ENCODE measurements at places on chromosomes 7 and 10.

DNA sequence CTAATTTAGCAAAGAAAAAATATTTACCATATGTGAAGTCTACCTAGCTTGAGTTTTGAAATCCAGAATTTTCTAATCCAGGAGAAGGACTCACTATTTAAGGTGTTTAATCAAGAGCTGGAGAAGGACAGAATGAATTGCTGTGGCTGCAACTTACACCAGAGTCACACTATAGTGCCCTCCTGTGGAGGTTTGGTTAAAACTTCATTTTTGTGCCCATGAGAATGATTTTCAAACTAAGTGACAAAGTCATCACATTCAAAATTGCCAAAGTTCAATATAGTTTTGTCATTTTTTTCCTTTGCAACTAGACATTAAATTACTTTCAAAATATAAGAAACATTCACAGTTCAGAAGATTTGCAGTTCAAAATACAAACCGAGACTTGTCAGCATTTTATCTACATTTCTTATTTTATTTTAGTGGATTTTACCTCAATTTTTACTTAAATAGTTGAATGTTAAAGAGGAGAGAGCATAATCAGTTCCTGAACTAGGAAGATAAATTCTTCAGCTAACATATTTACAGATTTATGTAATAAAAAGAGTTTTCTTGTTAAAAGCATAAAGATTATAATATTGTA is 70.7 kb downstream of the CABCOCO1 start:
- DNase-seq: no peak

DNA sequence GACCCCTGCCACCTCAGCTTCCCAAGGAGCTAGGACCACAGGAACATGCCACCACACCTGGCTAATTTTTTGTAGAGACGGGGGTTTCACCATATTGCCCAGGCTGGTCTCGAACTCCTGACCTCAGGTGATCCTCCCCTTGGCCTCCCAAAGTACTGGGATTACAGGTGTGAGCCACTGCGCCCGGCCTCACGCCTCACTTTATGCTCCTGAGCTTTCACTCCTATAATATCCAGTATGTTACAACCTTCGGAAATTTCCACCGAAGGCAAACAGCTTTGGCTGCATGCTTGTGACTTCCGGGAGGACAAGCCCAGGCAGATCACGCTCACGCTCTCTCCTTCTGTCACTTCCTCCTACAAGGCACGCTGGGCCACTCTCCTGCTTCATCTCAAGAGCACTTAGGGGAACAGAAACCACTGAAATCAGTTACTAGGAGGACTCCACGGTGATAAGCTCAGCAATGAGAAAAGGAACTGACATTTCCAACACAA is 4.4 kb upstream of the MAD1L1 start:
- DNase-seq: no peak

DNA sequence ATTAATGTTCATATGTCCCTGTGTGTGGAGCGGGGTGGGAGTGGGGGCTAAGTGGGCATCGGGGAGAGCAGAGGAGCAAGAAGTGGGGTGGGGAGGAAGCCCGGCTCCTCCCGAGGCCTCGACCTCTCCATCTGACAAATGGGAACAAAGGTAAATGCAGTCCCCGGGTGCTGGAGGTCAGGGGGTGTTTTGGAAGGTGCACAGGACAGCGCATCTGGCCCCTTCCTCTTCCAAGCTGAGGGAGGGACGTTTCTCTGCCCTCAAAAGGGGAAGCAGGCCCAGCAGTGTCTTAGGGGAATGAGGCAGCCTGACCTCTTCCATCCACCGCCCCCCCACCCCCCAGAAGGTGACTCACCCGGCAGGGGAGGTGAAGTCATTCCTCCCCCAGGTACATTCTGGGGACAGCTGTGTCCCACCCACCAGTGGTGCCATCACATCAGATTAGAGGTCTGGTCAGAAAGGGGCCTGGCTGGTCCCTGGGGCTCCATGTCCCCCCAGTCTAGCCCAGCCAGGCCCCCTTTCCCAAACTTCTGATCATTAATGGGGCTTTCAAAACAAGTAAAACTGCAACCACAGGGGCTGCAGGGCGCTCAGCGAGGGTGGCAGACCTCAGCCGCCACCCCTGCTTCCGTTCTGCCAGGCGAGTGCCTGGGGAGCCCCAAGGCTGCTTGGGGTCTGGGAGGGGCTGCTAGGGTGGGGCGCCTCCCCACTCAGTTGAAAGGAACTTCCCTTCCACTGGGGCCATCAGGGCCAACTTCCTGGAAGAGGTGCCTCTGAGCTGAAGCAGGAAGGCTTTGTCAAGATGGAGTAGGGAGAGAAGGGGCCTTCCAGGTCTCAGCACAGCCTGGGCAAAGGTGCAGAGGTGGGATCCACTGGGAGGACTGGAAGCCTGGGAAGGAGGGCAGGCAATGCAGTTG is 10.8 kb downstream of the LFNG start:
- DNase-seq: no peak

DNA sequence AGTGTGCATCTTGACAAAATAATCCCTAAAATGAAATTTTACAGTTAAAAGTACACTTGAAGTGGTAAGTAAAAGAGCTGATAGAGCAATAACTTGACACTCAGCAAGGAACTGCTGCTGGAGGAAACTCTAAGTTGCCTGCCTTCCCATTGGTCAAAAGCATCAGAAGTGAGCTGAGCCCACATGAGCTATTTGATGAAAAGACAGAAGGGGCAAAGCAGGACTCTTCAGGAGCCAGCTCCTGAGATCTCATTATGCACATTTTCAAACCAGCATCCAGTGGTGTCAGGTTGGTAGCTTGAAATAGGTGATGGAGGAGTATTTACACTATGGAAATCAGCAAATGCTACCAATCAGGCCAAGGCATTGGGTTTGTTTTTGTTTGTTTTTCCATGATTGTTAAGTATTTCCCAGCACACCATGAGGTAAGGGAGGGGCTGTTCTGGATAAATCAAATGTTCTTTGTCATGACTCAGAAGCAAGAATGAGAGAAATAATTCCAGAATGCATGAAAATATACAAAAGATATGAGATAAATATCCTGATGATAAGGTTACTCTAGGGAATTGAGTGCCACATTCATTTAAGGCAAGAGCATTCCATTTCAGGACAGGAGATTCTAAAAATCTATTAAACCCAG is 316.6 kb downstream of the SNX13 start:
- no peak for DNase-seq

- no peak for DNase-seq
Measured at GRCh38 chr7:119596651-119597050, 676.3 kb upstream of the KCND2 start.

GRCh38 chr10:74246495-74246894 is 95.5 kb downstream of the ADK start:
- no peak for DNase-seq

DNA sequence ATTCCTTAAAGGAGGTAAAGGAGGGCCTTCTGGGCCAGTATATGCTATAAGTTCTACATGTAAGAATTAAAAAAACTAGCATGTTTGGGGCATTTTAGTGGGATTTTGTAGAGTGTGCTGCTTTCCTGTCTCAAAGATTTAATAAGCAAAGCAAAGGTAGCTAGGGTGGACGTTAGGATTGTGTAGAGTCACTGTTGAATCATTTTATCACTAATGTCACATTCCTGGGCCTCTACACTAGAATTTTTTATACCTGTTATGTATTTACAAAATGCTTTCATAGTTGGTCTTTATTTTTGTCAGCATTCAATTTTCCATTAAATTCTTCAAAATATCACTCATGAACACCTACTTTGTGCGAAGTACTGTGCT is 139.4 kb upstream of the PHYHIPL start:
- no peak for DNase-seq

GRCh38 chr7:23467291-23467805 is 2.9 kb downstream of the IGF2BP3 start:
- DNase-seq: no peak

- DNase-seq: no peak
Measured at GRCh38 chr7:79548727-79549126, 95.3 kb upstream of the MAGI2 start.

GRCh38 chr7:152660021-152660420 is 15.9 kb downstream of the XRCC2 start:
- no peak for DNase-seq
